CD14-positive monocyte (primary cell): ENCODE measurements at places on chromosomes 11 and 22.
A peak's percentile ranks its signal among the peaks of the same experiment; 100 is the strongest.

- DNase-seq, result no peak
These were observed 1.2 kb downstream of the GRK2 start for GRCh38 chr11:67267188-67268080.

DNA sequence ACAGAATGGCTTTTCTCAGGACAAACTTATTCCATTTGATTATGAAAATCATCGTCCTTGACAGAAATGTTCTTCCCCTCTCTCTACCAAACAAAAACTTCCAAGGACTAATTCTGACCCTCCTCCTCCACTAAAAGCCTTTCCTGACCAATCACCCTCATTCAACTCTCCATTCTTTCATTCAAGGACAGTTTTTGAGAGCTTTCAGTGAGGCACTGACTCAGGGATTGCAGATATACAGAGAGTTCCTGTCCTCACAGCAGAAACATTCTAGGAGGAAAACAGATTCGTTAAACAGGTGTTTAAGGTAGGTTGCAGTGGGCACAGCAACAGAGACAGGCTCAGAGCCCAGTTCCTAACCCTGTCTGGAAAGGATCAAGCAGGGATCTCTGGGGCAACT lies 41.5 kb downstream of the OR4D9 start:
- no peak for DNase-seq

DNA sequence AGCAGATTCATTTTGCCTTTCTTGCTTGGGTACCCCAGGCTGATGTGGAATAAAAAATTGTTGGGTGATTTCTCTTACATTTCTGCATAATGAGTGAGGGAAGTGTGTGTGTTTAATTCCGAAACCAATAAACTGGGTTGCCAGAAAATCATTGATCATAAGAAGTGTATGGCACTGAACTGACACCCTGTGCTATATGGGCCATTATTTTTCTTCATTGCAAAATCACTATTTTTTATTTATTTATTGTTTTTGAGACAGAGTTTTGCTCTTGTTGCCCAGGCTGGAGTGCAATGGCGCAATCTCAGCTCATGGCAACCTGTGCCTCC lies 14.6 kb upstream of the HIKESHI start:
- DNase-seq, result no peak

DNA sequence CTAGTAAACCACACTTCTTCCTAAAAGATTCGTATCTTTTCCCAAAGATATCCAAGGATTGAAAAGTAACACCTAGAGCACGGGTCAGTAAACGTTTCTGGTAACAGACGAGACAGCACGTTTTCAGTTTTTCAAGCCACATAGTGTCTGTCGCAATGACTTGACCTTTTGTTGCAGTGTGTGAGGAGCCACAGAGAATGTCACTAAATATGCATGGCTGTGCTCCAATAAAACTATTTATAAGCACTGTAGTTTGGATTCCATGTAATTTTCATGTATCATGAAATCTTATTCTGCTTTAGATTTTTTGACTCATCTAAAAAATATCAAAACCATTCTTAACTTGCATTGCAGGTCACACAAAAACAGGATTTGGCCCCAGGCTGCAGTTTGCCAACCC lies 18.3 kb upstream of the MICAL3 start:
- DNase-seq, result no peak

DNA sequence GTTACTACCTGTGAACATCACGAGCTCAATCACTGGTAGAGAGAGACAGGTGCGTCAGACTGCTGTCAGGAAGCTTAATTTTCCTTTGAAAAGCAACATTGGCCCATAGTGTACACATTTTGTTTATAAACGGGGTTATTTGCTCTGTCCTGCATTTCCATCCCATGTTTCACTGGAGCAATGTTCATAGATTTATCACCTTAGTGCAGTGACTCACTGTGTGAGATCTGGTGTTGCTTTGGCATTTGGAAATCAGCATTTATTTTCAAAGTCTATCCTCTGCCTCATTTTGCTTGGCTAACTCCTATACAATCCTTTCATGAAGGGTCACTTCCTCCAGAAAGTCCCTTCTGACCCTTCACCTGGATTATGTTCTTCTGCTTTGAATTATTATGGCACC lies 529.1 kb downstream of the NELL1 start:
- no peak for DNase-seq

- DNase-seq, result no peak
These were observed 46.2 kb downstream of the FAM168A start for GRCh38 chr11:73551677-73552076.

GRCh38 chr11:50174975-50175374 lies 142.3 kb downstream of the OR4C45 start:
- no peak for DNase-seq

DNA sequence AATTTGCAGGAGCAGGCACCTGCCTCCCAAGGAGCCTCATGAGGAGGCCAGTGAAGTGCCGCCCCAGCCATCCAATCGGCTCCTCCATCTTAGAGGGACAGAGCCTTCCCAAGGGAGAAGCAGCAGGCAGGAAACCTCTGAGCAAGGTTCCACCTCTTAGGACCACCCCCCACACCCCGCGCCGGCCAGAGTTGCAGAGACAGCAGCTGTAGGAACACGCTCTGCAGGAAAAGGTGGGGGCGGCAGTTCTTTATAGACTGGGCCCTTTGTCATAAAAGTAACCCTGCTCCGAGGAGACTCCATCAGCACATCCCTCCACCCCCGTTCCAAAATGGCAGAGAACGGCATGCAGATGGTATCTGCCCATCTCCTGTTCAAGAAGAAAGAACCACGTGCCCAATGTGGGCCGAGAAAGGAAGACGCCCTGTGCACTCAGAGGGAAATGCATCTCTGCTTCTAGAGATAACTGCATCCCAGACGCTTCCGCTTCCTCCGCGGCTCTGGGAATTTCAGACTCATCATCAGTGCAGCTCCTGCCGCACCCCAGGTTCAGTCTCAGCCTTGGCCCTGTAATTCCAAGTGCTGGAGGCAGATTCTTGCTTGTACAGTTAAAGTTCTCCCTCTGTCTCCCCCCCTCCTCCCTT lies 98.5 kb downstream of the SPATA19 start:
- DNase-seq, result no peak

GRCh38 chr11:46116007-46116711 lies 5.1 kb downstream of the PHF21A start:
- DNase-seq, result no peak

GRCh38 chr11:123450623-123451022 lies 20.6 kb downstream of the GRAMD1B start:
- DNase-seq, result no peak

DNA sequence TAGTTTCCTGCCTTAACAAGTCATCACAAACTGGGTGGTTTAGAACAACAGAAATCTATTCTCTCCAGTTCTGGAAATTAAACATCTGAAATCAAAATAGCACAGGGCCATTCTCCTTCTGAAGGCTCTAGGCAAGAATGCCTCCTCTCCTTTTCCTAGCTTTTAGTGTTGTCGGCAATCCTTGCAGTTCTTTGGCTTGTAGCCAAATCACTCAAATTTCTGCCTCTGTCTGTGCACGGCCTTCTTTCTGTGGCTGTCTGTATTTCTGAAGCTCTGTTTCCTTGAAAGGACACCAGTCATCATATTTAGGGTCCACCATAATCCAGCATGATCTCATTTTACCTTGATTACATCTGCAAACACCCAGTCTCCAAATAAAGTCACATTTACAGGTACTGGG lies 795.5 kb downstream of the METTL15 start:
- no peak for DNase-seq

GRCh38 chr11:32118025-32118974 lies 27.4 kb downstream of the RCN1 start:
- DNase-seq, result no peak

- peak; percentile 76 for DNase-seq
These were observed 28.0 kb downstream of the SWAP70 start for GRCh38 chr11:9691865-9692264.

- DNase-seq, result no peak
These were observed 53.3 kb downstream of the PANX1 start for GRCh38 chr11:94181943-94182342.

- DNase-seq, result no peak
These were observed 64.5 kb downstream of the MACROD1 start for GRCh38 chr11:64101461-64101860.

DNA sequence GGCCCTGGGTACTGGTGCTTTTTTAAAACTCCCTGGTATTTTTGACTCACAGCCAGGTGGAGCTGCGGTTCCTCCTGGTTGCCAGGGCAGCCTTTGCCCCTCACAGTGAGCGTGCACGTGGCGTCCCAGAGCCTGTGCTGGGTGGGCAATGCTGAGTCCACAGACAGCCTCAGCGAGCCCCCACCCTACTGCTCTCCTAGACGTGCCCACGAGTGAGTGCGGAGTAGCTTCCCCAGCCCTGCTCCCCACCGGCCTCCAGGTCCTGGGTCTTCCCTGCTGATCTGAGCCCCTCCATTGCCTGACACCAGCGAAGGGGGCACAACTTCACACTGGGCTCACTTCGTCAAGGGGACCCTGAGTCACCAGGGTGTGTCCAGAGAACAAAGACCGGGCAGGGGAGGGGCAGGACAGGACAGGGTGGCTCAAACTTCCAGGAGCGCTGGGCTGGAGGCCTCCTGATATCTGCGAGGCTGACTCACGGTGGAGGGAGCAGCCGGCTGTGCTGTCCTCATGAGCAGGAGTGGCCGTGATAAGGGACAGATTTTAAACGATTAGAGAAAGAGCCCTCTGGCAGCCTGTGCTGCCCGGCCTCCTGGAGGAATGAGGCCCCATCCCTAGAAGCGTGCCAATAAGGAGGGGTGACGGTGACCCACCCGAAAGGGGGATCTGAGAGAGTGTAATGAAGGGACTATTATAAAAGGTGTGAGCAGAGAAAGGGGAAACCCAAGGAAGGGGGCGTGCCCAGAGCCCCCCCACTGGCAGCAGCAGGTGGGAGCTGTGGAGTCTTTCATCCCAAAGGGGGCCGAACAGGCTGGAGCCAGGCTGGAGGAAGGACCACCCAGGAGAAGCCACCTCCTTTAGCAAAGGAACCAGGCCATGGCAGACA lies 129.3 kb upstream of the FGF3 start:
- no peak for DNase-seq

DNA sequence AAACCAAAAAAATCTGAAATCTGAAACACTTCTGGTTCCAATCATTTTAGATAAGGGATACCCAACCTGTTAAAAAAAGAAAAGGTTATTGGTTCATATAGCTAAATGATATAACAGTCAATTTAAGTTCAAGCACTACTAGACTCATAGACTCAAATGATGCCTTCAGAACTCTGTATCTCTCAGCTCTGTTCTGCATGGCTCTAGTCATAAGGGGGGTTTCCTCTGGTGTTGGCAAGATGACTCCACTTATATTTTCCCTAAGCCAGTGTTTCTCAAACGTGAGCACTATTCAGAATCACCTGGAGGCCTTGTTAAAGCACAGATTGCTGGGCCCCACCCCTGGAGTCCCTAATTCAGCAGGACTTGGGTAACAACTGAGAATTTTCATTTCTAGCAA lies 11.5 kb upstream of the RRAS2 start:
- DNase-seq, result no peak

- DNase-seq, result no peak
These were observed 978.7 kb downstream of the DLG2 start for GRCh38 chr11:84648471-84648870.

- DNase-seq, result no peak
These were observed 1.3 kb upstream of the PVALB start for GRCh38 chr22:36818010-36818642.

GRCh38 chr11:109000531-109000930 lies 335.7 kb downstream of the DDX10 start:
- DNase-seq, result no peak

DNA sequence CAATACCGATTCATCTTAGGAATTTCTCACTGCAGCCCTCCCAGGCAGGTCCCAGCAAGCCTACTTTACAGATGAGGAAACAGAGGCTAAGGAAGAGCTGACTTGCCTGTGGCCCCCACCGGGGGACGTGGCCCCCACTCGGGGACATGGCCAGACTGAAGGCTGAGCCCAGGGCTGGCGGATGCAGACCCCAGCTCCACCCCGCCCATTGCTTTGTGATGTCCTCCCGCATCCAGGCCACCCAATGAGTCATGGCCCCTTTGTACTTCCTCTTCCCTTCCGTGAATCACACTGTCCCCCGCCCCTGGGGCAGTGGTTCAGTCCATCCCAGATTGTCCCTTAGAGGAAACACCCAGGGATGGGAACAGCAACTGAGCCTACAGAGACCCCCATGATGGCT lies 116.0 kb upstream of the ANO1 start:
- DNase-seq, result peak; percentile 40

GRCh38 chr11:47033439-47033838 lies 96.9 kb downstream of the CSTPP1 start:
- DNase-seq, result no peak

GRCh38 chr11:27210531-27210930 lies 152.5 kb downstream of the CCDC34 start:
- no peak for DNase-seq

- DNase-seq, result no peak
These were observed 2.1 kb upstream of the GNAZ start for GRCh38 chr22:23068096-23068831.

DNA sequence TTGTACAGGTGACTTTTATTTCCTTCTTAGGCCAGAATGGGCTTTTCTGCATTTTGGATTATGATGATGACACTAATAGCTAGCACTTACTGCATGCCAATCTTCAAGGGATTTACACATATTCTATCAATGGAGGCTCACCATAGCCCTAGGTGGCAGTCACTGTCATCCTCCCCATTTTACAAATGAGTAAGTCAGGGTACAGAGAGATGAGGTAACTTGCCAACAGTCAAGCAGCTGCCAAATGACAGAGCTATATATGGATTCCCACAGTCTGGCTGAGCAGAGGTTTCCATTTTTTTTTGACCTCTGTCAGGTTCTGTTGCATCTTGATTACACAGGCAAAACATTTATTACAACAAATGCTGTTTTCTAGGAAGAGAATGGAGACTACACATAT lies 23.8 kb upstream of the C11orf96 start:
- DNase-seq, result no peak

- DNase-seq, result no peak
These were observed 247.6 kb downstream of the CADM1 start for GRCh38 chr11:115256397-115257197.

GRCh38 chr22:38601221-38601764 lies 31.3 kb upstream of the DMC1 start:
- no peak for DNase-seq

- DNase-seq, result no peak
These were observed 9.9 kb downstream of the SUN2 start for GRCh38 chr22:38745676-38746460.

DNA sequence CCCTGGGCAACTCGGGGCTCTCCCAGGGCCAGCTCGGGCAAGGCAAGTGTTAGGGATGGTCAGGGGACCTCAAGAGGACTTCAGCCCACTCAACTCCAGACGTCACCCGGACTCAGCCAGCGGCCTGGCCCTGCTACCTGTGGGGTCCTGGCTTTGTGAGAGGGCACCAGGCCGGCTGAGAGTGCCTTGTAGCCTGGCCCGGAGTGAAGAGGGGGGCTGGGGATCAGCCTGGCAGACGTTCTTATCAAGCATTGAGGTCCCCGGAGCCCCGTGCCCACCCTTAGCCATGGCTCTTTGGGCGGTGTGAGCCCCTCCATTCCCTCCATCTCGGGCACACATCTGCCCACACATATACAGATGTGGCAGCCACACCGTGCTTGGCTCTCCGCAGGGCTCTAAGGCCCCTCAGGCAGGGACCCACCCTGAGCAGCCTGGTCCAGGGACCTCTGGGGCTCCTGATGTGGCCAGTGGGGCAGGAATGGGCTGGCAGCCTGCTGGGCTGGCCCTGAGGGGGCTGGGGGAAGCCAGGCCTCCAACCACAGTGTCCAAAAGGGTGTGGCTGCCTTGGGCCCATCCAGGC lies 15.3 kb downstream of the LSP1 start:
- no peak for DNase-seq

- DNase-seq, result no peak
These were observed 21.0 kb upstream of the TMEM86A start for GRCh38 chr11:18677560-18677959.

GRCh38 chr22:37205046-37205445 lies 7.2 kb downstream of the SSTR3 start:
- no peak for DNase-seq

GRCh38 chr11:103091064-103091800 lies 728 bp downstream of the DCUN1D5 start:
- DNase-seq, result no peak
